BJ (cell line): ENCODE measurements at places on chromosomes 3 and 15.

DNA sequence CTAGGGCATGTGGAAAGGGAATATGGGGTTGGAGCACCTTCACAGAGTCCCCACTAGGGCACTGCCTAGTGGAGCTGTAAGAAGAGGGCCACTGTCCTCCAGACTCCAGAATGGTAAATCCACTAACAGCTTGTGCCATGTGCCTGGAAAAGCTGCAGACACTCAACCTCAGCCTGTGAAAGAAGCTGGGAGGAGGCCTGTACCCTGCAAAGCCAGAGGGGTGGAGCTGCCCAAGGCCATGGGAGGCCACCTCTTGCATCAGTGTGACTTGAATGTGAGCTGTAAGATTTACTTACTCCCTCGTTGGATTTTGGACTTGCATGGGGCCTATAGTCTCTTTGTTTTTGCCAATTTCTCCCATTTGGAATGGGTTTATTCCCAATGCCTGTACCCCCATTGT is 705.2 kb upstream of the ROBO1 start:
- DNase-seq = no peak

GRCh38 chr3:52436500-52437149 is 8.3 kb downstream of the SEMA3G start:
- DNase-seq = no peak

- no peak for DNase-seq
Measured at GRCh38 chr3:124671106-124671505, 59.1 kb upstream of the UMPS start.

DNA sequence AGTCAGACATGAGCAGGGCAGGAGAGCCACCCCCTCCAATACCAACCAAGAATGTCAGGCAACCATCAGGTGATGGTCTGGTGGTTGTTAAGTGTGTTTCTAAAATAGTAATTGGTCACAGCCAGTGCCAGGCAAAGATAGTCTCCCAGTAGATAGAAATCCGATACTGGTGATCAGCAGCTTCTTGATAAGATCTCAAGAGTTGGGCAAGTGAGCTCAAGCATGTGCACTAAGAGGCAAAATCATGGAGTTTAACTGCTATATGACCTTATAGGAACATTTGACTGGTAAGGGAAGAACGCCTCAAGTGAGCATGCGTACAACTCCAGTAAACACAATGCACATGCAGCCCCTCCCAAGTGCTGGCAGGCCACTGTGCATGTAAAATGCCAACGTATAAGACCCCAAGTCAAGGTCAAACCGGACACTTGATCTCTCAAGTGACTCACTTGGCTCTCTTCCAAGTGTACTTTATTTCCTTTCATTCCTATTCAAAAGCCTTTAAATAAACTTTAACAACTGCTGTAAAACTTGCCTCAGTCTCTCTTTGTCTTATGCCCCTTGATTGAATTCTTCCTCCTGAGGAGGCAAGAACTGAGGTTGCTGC is 36.0 kb upstream of the CBLB start:
- DNase-seq = no peak

- DNase-seq = no peak
Measured at GRCh38 chr3:30873671-30874070, 20.8 kb downstream of the GADL1 start.

DNA sequence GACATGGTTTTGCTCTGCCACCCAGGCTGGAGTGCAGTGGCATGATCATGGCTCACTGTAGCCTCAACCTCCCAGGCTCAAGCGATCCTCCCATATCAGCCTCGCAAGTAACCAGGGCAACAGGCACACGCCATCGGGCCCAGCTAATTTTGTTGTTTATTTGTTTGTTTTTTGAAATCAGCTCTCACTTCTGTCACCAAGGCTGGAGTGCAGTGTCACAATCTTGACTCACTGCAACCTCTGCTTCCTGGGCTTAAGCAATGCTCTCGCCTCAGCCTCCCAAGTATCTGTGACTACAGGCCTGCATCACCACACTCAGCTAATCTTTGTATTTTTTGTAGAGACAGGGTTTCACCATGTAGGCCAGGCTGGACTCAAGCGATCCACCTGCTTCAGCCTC is 26.3 kb upstream of the PLCH1 start:
- no peak for DNase-seq

GRCh38 chr3:71397046-71397445 is 186.5 kb downstream of the FOXP1 start:
- DNase-seq = no peak

GRCh38 chr3:117407317-117407716 is 697.7 kb downstream of the TUSC7 start:
- no peak for DNase-seq

DNA sequence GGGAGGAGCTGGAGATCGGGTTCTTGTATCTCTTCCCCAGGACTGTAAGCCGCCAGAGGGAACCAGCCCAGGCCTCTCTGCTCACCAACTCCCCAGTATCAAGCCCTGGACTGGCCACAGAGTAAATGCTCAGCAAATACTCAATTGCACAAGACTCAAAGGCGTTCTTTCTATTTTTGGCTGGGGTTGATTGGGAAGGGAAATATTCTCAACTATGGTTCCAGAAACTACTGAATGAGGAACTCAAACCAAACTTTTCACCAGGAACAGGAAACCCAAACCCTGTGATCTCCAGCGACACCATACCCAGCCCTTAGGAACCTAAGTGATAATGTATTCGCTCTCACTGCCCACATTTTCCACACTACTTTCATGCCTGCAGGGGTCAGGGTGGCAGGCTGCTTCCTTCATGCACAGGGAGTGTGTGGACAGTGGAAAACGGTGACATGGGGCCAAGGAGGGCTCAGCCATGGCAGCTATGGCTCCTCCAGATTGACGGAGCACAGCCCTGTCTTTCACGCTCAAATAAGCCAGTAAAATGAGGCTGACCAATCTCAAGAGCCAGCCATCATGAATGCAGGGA is 124.7 kb upstream of the RAD18 start:
- no peak for DNase-seq
